ENCODE measurements at places on chromosomes 13 and 19. TPM values are rescaled to one million over a fixed set of nuclear protein-coding genes. Genes with fewer than 3 reads are reported as not detected.

The DENND1C gene
- total RNA-seq = 97.2 TPM

DNA sequence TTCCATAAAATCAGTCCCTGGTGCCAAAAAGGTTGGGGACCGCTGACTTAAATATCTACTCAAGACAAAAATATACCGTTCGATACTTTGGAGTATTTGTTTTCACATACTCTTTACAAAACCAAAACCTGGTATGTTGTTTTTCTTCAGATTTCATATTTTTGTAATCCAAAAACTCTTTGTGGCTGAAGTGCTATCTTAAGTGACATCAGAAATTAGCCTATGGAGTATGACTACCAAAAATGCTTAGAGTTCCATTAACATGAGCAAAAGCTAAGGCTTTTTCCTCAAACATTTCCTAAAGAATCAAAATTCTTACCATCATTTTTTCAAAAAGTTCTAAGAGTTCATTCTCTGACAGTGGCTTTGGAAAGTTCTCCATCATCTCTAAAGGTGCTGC lies 52.0 kb downstream of the DIAPH3 start:
- DNase-seq = no peak

- no peak for DNase-seq
Observed at GRCh38 chr19:48749571-48750198, 2.8 kb downstream of the FUT1 start.

- no peak for DNase-seq
Observed at GRCh38 chr19:57566396-57567265, 7.0 kb upstream of the ZNF550 start.

GRCh38 chr19:38639679-38640078 lies 7.8 kb upstream of the ACTN4 start:
- DNase-seq = no peak

DNA sequence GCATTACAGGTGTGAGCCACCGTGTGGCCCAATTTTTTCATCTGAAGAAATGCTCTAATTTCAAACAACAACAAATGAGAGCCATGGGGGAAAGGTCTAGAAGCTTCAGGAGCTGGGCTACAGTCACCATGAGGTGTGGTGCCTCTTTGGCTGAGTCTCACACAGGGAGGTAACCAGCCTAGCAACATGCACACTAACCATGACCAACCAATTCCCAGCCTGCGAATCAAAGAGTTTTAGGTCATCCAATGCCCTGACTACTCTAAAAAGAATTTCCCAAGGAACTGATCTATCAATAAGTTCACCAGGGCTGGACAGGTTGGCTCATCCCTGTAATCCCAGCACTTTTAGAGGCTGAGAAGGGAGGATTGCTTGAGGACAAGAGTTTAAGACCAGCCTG lies 29.9 kb downstream of the PBX4 start:
- no peak for DNase-seq

The SLC25A23 gene
- 30.0 TPM for total RNA-seq

The MEIOSIN gene
- total RNA-seq = not detected

DNA sequence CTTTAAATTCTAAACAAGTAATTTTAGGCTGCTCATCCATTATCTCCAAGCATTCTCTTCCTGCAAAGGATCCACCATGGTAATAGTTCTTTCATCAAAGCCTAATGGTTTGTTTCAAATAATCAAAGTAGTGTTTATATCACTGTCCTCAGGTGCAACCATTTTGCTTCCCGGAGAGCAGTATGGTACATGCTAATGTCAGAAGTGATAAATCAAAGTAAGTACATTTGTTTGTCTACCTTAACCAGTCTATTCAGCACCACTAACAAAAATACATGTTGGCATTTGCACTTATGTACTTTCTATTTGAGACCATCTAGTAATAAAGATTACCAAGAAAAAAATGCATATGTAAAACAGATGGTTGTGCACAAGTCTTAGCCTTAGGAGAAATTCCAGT lies 37.5 kb downstream of the DACH1 start:
- no peak for DNase-seq

DNA sequence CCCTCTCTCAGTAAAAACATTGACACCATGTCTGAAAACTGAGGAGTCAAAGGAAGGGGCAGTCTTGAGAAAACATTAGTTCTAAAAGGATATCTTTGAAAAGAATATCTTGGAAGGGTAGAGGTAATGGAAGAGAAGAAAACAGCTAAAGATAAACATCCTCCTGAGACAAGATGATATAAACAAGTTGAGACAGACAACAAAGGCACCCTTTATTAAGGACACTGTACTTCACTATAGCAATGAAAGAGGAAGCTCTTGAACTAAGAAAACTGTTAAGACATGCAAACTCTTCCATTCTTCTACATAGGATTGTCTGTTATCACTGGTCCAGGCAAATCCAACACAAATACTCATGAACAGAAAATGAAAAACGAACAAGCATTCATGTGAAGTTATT lies 46.3 kb downstream of the MTMR6 start:
- no peak for DNase-seq

GRCh38 chr13:82221621-82222020 lies 1660.7 kb downstream of the SLITRK1 start:
- DNase-seq = no peak

The ZNF575 gene
- 4.8 TPM for total RNA-seq

The NKPD1 gene
- total RNA-seq = 0.10 TPM

GRCh38 chr13:61110732-61111131 lies 304.9 kb downstream of the PCDH20 start:
- DNase-seq = no peak

The METTL21C gene
- not detected for total RNA-seq

DNA sequence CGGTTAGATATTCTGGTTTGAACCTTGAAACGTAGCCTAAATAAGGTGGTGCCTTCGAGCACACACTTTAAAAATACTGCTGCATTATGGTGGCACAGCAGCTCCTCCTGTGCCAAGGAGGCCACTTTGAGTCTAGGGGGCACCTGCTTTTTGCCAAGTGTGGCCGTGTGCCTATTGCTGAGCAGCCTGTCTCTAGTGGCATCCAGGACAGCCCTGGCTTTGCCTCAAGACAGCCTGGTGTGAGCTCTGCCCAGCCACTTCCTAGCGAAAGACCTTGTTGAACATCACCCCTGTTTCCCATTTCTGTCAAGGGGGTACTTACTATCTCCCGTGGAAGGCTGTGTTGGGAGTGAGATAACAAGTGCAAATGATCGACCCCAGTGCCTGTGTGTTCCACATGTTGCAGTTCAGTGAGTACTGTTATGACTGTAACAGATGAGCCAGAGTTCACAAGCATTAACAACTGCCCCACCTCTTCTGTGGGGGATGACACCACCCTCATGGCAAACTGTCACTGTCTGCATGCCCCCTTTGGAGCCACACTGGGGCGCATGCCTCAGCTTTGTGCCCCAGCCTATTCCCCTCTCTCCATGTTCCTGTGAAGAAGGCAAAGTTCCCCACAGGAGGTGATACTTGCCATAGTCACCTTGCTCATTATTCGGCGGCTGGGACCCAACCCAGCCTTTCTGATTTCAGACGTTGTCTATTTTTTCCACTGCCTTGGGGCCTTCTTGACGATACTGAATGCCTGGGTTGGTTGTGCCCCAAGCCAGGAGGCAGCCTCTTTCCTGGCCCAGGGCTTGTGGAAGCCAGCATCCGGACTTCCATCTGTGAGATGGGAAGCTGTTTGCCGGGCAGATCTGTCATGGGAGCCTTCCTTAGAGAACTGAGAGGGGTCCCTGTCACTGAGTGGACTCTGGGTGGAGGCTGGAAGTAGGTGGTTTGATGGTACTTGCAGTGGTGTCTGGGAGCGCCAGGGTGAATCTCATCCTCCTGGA lies 5.4 kb downstream of the GATAD2A start:
- DNase-seq = peak; percentile 23

The NOVA2 gene
- total RNA-seq = 0.15 TPM

The NDUFA3 gene
- 116 TPM for total RNA-seq

DNA sequence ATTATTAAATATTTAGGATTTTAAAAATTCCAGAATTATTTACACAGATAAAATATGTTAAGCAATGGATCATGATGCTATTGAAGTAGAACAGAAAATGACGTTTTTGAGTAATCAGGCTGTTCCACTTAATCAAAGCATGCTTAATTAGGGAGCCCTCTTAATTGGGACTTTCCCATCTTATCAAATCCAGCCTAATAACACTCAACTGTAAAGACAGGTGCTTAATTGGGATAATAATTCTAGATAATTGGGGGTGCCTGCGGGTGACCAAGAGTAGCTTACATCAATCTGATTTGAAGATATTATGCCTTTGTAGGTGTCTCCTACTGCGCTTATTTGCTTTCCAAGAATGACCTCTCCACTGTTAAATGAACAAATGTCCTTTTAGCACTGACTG lies 742.2 kb upstream of the SLITRK6 start:
- no peak for DNase-seq

GRCh38 chr19:57803594-57804325 lies 11.0 kb downstream of the ZNF552 start:
- DNase-seq = no peak

The C5AR2 gene
- 5.5 TPM for total RNA-seq

All from activated CD4-positive, alpha-beta memory T cell treated with anti-CD3 and anti-CD28 coated beads, Interleukin-2, amount 10 ng/mL, durations not matched to agents 7 days and 5 days (primary cell).